AML-193 (cell line): ENCODE measurements at places on chromosomes 3 and 15.

GRCh38 chr3:171757361-171758034, 52.8 kb downstream of the PLD1 start:
- DNase-seq: no peak

DNA sequence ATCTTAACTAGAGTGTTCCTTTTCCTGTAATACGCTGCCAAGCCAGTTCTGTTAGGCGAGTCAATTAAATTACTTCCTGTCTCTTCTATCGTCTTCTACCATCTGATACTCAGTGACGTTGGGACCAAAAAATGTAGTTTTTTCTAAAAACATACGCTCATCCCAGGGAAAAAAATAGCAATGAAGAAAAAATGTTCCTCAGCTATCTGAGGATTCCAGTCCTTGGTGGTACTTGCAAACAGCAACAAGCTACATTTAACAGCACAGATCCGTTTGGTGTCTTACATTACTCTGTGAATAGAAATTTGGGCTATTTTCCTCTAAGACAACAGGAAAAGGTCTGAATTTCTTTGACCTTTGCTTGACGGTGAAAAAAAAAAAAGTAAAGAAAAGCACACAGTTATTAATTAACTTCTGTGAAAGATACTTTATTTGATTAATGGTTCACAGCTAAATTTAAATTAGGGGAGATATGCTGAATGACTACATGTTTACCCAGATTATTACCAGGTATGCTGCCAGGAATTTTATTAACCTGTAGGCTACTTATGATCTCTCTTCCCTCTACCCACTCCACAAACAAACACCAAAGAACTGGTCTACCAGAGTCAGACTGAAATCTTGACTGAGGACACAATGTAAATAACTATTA, 254.4 kb upstream of the ZPLD1 start:
- DNase-seq: peak; percentile 27

DNA sequence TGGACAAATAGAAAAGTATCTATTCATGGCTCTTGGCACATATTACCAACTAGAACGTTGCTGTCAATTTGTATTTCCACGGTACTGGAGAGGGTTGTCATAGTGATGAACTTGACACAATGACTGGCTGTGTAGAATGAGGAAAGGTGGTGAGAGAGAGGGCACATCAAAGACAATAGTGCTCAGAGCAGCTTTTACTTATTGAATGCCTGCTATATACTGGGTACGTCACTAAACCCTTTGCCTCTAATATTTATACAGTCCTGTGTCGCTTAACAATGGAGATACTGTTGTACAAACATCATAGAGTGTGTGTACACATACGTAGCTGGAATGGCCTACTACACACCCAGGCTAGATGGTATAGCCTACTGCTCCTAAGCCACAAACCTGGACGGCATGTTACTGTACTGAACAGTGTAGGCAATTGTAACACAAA, 8.3 kb downstream of the TMPRSS7 start:
- DNase-seq: no peak

- no peak for DNase-seq
Observed at GRCh38 chr15:97728791-97729190, 231.7 kb upstream of the ARRDC4 start.

- DNase-seq: no peak
Observed at GRCh38 chr3:186094696-186095425, 14.0 kb downstream of the ETV5 start.

GRCh38 chr15:93066224-93066681, 22.8 kb downstream of the RGMA start:
- no peak for DNase-seq

DNA sequence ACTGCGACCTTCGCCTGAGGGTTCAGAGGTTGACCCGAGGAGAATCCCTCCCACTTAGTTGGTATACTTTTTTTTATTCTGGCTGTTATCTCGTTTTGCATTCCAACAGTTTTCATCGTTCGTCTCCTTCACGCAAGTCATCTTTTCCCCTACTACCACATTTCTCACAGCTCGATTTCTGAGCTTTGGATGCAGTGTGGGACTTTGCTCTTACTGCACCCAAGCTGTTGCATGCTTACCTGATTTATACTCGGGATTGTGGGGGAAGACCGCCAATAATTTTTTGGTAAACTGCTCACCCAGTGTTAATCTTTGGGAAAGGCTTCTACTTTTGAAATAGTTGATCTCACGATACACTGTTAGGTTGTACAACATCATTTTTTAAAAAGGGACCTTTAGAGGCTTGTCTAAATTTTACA, 702 bp downstream of the TBC1D23 start:
- DNase-seq: no peak

DNA sequence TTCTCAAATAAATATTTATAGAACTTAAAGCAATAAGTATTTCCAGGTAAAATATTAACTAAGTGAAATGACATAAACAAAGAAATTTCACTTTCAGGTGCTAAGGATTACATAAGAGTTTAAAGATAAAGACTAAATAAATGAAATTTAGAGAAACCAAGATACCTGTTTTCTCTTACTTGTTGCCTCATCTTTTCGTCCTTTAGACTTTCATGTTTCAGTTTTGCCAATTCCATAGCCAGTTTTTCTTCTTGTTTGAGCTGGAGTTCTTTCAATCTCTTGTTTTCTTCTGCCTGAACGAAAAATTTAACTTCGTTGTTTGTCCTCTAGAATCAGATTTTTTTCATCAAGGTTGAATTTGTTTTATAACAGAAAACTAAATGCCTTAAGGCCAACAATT, 8.7 kb downstream of the MNS1 start:
- no peak for DNase-seq

DNA sequence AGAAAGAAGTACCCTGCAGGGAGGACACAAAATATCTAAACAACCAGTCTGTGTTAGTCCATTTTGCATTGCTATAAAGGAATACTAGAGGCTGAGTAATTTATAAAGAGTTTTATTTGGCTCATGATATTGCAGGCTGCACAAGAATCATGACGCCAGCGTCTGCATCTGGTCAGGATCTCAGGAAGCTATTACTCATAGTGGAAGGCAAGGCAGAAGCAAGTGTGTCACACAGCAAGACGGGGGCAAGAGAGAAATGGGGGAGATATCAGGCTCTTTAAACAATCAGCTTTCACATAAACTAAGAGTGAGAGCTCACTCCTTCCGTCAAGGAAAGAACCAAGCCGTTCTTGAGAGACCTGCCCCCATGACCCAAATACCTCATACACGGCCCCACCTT, 614.8 kb downstream of the ZIC1 start:
- no peak for DNase-seq

DNA sequence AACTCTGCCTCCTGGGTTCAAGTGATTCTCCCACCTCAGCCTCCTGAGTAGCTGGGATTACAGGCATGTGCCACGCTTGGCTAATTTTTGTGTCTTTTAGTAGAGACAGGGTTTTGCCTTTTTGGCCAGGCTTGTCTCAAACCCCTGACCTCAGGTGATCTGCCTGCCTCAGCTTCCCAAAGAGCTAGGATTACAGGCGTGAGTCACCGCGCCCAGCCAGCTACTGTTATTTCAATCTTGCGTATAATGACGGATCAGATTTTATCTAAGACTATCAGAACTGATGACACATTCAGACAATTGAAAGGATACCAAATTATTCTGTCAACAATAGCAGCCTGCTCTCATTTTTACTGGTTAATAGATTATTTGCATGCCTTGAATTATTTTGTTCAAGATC, 612.2 kb downstream of the ZIC1 start:
- no peak for DNase-seq

DNA sequence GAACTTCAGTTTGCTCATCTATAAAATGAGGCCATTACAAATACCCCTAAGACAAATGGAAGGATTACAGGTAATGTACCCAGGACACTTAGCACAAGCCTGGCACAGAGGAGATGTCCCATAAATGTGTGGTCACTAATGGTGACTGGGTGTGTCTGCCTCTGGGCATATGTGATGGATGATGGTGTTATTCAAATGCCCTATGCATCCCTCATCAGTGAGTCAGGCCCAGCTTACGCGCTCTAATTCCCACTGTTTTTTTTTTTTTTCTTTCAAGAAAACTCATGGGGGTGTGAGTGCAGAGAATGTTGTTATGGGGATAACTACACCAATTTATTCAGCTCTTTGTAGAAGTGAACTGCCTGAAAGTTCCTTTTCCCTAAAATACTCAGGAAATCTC, 23.6 kb upstream of the KIF23 start:
- DNase-seq: no peak

DNA sequence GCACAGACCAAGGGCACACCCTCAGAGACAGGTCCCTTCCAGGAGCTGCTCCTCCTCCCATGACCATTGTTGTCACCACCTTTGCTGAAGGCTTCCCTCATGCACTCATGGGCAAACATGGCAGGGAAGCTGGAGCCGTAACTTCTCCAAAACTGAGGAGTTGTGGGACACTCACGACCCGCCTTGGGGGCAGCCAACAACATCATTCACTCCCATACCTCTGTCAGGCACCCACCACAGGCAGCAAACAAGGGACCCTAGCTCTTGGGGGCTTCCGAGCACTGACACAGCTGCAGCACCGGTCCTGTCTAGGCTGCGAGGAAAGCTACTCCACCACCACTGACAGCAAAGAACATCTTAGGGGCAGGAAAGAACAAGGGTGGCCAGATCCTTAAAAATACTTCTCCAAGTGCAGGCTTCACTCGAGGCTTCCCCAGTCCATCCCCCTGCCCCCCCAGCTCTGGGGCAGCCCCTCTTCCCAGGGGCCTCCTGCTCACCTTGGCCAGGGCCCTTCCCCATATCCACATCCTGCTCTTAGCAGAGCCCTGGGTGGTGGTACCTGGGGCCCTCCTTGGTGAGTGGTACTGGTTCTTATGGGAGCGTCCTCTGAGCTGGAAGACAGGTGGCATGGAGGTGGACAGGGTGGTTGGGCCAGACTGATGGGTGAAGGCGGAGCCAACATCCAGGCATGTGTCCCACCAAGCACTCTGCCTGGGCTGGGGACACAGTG, 28.0 kb upstream of the DUSP7 start:
- no peak for DNase-seq

GRCh38 chr3:190773948-190774347, 88.5 kb downstream of the GMNC start:
- DNase-seq: no peak

DNA sequence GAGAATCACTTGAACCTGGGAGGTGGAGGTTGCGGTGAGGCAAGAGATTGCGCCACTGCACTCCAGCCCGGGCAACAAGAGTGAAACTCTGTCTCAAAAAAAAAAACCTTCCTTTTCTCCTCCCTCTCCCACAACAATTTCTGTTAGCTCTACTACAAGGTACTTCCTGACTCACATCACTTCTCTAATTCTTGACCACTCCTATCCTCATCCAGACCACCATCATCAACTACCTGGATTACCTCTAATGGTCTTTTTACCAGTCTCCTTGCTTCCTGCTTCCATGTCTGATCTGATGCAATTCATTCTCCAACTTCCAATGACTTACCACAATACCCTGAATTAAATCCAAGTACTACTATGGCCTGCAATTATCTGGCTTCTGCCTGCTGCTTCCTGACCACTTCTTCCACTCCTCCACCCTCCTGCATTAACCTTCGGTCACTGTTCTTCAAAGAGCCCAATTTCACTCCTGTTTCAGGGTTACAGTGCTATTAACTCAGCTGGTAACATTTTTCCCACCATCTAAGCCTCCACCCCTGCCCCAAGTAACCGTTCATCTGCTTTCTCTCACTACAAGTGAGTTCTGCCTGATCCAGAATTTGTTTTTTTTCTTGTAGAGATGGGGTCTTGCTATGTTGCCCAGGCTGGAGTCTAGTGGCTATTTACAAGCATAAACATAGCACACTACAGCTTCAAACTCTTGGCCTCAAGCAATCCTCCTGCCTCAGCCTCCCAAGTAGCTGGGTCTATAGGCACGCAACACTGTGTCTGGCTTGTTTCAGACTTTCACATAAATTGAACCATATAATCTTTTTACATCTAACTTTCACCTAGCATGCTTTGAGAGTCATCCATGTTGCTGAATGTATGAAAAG, 27.8 kb downstream of the DCAF1 start:
- peak; percentile 63 for DNase-seq
